Stimulated activated CD4-positive, alpha-beta T cell treated with anti-CD3 and anti-CD28 coated beads, Interleukin-2, amount 100 ng/mL, for 4 hours (primary cell): ENCODE measurements at places on chromosomes 1 and 21.

GRCh38 chr1:235313262-235313661, 14.7 kb downstream of the ARID4B start:
- DNase-seq = no peak

- DNase-seq = no peak
Measured at GRCh38 chr1:145601593-145601992, 6.2 kb upstream of the GPR89A start.

DNA sequence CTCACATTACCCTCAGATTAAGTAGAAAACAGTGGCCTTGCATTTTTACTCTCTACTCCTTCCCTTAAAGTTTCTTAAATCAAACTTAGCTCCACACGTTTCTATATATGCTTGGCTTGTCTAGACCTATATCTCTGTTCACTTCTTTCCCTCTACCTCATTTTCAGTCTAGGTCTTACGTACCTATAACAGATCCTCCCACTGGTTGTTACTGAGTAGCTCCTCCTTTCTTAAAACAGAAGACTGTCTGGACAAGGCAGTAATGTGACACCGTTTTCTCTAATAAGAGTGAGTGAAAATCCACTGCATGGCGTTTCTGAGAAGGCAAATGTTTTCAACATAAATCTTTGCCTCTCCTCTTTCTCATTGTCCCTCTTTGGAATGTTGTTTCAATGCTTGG, 211.7 kb upstream of the POGK start:
- DNase-seq = no peak

GRCh38 chr1:8477983-8478362, 160.1 kb downstream of the SLC45A1 start:
- DNase-seq = no peak

- no peak for DNase-seq
Measured at GRCh38 chr21:46055863-46056281, 42.0 kb upstream of the COL6A2 start.

GRCh38 chr1:119219711-119220110, 79.3 kb upstream of the WARS2 start:
- no peak for DNase-seq

- DNase-seq = no peak
Measured at GRCh38 chr1:152251391-152251790, 27.4 kb upstream of the HRNR start.

DNA sequence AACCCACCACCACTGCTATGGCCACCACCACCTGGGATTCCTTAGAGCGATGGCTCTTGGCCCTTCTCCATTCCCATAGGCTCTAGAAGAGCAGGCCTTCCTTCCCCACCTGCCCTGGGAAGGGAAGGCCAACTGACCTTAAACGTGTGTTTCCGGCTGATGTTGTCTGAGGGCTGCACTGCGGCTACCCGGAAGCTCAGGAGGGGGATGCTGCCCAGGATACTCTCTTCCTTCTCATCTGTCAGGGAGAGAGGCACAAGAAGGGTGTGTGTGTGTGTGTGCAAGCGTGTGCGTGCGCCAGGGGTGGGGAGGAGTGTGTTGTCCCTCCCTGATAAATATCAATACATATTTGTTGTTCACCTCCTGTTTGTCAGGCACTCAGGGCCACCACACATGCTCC, 51.0 kb upstream of the GOLT1A start:
- no peak for DNase-seq

GRCh38 chr1:185853739-185854138, 119.5 kb downstream of the HMCN1 start:
- no peak for DNase-seq

GRCh38 chr1:119968601-119969000, 72.3 kb upstream of the ADAM30 start:
- DNase-seq = no peak

DNA sequence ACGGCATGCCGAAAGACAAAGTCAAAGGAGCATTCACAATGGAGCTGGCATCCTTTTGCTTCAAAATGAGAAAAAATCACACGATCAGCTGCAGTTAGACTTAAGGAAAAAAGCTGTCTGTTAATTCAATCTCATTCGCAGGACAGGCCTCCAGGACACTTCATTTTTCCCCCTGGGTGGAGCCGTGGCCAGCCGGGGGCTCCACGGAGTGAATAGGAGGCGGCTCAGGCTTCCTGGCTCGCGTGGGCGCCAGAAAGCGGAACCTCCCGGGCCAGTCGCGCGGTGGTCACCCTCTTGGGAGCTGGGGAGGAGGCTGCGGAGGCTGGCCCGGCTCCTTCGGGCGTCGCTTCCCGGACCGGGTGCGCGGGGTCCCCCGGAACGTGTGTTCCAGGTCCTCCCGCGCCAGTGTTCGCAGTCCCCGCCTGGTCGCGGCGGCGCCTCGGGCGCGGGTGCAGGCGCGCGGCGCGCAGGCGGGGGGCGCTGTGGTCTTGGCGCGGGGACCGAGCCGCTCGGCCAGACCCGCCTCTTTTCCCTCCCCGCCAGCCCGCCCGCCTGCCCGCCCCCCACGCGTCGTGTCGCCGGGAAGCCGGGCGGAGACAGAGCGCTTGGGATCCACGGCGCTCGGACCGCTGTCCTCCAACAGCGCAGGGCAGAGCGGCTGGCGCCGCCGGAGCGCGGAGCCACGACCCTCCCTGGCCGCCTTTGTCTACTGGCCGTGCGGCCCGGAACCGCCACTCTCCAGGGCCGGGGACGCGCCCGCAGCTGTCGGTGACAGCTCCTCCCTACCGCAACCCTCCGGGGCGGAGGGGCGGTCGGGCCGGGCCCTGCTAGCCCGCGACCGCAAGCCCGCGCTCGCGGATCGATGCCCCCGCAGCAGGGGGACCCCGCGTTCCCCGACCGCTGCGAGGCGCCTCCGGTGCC, at the start of gene RHOU:
Gene RHOU, plus strand, starts transcription at position 599 of the 921 bp plus-strand sequence. Its CDS starts 264 bp downstream, at position 863.
- DNase-seq = peak; percentile 43

- DNase-seq = no peak
Measured at GRCh38 chr1:205030896-205031295, 12.1 kb upstream of the CNTN2 start.

- DNase-seq = no peak
Measured at GRCh38 chr1:46478721-46479485, 10.7 kb upstream of the DMBX1 start.
